ENCODE measurements at places on chromosomes 6 and 20. TPM values are rescaled to one million over a fixed set of nuclear protein-coding genes. Genes with fewer than 3 reads are reported as not detected.

Gene SIGLEC1
- not detected for total RNA-seq

Gene TOX2
- not detected for total RNA-seq

Gene CRISP3
- under 0.01 TPM for total RNA-seq

Gene RAET1L
- 0.79 TPM for total RNA-seq

Gene MAN1A1
- 1.4 TPM for total RNA-seq

Gene COL12A1
- total RNA-seq: 11.3 TPM

Gene LAMA2
- total RNA-seq: under 0.01 TPM

Gene KCNK16
- not detected for total RNA-seq

Gene SIRT5
- 10.8 TPM for total RNA-seq

Gene PLN
- total RNA-seq: not detected

Gene MCCD1
- not detected for total RNA-seq

GRCh38 chr6:111030008-111031007 lies 48.5 kb downstream of the RPF2 start:
- DNase-seq: no peak

DNA sequence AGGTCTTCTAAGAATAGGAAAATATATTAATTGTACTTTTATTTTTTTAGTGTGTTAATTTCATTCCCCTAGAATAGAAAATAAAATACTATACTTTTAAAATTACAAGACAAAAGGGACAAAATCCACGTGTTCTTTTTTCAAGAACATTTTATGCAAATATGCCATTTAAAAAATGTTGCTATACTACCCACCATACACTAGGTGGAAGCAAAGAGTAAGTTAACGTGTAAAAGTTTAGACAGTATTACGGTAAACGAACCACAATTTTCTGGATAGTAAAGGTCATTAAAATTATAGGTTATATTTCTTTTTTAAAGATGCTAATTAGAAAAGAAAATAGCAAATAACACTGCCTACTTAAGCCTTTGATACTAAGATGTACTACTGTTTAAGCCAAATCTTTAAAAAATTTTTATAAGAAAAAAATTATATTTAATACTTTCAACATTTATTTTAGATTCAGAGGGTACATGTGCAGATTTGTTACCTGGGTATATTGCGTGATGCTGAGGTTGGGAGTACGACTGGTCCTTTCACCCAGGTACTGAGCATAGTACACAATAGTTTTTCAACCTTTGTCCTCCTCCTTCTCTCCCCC lies 287.6 kb downstream of the PHF3 start:
- peak; percentile 41 for DNase-seq

DNA sequence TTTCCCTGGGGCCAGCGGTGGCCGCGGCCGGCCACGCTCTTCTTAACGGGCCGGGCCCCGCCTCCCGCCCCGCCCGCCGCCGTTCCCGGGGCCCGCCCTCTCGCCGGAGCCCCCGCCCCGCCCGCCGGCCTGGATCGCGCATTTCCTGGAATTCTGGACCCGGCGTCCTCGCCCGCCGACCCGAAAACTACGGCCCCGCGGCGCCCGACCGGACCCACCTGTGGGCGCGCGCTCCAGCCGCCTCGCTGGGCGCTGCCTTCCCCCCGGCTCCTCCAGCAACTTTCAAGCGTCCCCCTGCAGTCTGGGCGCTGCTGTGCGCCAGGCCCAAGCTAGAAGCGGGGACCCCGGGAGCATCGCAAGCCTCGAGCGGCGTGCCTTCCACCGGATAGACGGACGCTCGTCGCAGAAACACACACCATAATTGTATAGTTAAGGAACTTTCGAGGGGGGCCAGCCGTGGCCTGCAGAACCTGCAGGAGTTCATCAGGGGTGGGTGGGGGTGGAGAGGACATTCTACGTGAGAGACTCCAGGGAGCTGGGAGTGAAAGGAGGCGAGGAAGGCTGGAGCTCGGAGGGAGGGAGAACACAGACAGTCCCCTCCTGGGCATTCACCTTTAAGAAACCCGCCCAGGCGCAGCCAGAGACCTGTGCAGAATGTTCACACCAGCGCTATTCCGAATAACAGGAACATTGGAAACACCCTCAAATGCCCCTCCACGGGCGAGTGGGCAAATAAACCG lies at the start of gene ADA:
ADA (minus strand) TSS at position 16 of the 740 bp plus-strand sequence. CDS start 92 bp downstream, outside the sequence.
- DNase-seq: peak; percentile 54

DNA sequence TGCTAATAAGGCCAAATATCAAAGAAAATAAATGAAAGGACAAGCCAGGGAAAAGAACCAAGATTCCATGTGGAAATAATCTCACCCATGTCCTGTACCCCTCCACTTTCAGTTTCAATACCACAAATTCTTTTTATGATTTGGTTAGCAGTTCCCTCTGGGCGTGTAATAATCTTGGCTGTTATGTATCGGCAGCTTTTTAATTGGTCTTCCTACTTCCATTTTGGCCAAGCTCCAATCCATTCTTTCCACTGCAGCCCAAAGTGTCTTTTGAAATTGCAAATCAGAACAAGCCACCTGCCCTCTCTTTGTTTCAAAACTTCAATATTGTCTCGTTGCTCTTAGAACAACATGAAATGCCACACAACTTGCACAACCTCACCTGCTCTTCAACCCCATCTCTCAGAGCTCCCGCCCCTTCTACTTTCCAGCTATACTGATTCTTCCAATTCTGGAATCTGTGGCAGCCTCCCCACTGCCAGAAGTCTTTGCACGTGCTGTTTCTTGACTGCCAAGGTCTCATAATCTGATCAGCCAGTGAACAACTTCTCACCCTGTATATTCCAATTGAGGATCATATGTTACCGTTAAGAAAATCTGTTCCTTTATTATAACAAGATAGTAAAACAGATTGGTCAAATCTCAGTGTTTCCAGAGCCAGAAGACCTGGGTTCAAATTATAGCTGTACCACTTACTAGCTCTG lies 354.5 kb downstream of the CBLN4 start:
- no peak for DNase-seq

- peak; percentile 91 for DNase-seq
Observed at GRCh38 chr6:53982366-53983050, 128.7 kb upstream of the MLIP start.

DNA sequence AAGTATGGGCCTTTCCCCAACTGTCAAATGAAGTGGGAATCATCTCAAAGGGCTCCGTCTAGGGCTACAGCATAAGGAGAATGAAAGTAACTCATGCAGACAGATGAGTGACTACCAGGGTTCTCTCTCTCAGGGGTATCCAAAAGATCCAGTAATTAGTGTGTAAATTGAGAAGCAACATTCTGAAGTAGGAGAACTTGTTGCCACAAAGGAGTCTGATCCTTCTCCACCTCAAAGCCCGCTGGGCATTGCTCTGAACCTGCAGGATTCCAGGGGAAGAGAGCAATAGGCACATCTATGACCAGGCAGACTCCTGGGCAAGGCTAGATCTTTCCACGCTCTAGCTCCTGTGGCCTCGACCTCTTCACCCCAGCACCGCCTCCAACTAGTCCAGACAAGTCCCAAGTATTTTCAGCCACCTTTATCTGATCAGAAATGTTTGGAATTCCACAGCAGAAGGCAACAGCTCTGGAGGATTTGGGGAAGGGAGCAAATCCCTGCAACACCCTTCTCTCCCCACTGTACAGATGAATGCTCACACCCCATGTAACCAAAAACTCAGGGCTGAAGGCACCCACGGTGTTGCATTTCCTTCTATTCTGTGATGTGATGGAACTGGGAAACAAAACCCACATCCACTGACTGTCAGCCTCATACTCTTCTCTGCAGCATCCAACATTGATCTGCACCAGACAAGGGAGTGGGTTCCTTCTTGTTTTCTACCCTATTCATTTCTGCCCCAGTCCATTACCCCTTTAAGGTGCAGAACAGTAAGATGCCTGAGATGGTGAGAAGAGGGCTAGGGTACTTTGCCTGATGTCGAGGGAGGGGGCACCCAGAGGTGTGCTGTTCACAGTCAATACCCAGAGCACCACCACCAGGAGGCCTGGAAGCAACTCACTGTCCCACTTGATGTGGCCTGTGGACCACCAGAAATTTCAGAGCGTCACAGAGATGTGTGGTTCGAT lies 41.0 kb downstream of the COX4I2 start:
- peak; percentile 62 for DNase-seq

GRCh38 chr6:104941729-104942091 lies 15.2 kb upstream of the LIN28B start:
- DNase-seq: no peak

GRCh38 chr20:48649104-48649626 lies 178.6 kb downstream of the PREX1 start:
- DNase-seq: no peak

- no peak for DNase-seq
Observed at GRCh38 chr6:148423601-148424270, 81.1 kb downstream of the SASH1 start.

- no peak for DNase-seq
Observed at GRCh38 chr6:44176762-44177509, 18.3 kb downstream of the CAPN11 start.

GRCh38 chr6:34914358-34914757 lies 25.3 kb downstream of the ANKS1A start:
- no peak for DNase-seq

GRCh38 chr6:5443491-5443890 lies 182.2 kb downstream of the FARS2 start:
- no peak for DNase-seq

DNA sequence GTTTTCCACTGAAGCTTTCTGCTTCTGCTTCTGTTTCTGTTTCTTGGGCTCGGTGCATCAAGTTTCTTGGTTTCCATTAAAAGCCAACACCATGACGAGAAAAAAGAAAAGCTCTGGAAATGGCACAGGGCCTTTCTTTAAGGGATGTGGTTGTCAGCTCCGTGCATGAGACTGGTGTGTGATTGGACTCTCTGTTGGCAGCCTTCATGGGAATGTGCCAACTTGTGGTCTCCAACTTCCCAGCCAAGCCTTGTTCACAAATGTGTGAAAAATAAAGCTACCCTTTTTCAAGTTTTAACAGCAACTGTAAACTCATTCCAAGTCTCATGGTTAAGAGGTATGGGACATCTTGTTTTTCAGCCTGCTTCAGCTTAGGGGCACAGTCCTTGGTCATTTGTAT lies 68.7 kb upstream of the CST7 start:
- no peak for DNase-seq

GRCh38 chr20:50392138-50392866 lies 117.9 kb upstream of the PTPN1 start:
- no peak for DNase-seq

DNA sequence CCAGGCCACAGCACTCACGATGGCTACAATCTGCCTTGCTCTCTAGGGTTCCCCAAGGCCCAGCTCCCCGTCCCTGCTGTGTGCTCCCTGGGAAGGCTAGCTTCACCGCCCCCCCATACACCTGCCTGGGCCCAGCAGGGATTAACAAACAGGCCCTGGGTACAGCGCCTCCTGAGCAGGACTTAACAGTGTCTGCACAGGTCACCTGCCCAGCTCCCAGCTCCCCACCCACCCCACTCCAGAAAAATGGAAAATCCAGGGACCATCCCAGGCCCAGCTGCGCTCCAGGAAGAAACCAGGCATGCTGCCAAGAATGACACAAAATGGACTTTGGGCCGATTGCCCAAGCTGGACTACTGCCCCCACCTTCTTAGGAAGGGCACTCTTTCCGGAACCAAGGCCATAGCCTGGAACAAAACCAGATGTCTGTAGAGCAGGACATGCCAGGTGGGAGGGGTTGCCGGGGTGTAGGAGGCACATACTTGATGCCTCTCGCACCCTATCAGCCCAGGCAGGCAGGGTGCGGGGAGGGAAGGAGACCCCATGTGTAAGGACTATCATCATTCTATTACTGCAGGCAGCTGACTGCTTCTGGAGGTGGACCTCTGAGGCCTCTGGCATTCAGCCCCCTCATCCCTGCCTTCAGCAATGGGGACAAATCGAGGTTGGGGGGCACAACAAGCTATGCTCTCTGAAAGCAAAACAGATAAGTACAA lies 104.9 kb downstream of the SNX5 start:
- DNase-seq: no peak

DNA sequence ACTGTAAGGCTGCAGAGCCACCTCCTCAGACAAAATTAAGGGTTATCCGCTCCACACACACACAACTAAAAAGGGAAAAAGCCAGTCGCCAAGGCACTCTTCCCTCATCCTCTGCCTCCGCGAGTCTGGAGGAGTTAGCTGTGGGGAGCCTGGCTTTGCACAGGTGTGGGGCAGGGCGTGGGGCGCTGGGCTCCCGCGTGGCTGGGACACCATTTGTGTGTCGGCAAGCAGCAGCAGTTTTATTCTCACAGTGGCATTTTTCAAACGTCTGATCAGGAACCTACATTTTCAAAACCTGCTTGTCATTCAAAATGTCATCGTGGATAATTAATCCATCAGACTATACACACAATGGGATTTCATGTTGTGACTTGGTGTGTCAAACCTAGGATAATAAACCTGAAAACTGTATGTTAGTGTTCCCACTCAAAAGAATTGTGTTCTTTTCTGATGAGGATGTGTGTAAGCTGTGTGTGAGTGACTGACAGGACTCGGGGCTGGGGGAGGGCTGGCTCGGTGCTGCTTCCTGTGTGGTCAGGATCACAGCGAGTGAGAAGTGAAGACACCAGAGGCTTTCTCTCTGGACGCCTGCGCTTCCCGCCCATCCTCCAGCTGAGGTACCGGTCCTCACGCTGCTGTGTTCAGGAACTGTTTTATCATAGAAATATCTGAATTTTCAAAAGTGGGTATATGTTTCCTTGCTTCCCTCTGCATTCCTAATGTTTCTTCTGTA lies 83.1 kb downstream of the IRF4 start:
- DNase-seq: no peak

GRCh38 chr6:118377711-118378414 lies 170.2 kb upstream of the PLN start:
- no peak for DNase-seq

- DNase-seq: no peak
Observed at GRCh38 chr20:64261138-64261537, 5.6 kb downstream of the PCMTD2 start.

DNA sequence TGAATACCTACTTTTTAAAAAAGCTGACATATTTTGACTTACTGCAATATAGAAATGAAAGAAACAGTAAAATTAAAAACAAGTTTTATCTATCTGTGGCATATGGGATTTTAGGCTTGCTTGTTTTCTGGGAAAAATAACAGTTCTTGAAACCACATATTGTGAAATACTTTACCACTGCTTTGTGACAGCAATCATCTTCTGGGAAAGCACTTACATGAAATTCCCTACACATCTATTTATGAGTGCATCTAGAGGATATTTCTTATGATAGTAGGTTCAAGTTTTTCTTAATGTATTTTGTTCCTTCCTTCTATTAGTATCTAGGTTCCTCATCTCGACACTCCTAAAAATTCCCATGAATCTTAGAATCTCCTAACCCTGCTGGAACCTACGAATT lies 75.2 kb downstream of the STXBP5 start:
- DNase-seq: no peak

GRCh38 chr6:75211920-75212590 lies 6.2 kb upstream of the COL12A1 start:
- DNase-seq: no peak

GRCh38 chr6:99177736-99178135 lies 171.7 kb downstream of the FAXC start:
- DNase-seq: peak; percentile 15

DNA sequence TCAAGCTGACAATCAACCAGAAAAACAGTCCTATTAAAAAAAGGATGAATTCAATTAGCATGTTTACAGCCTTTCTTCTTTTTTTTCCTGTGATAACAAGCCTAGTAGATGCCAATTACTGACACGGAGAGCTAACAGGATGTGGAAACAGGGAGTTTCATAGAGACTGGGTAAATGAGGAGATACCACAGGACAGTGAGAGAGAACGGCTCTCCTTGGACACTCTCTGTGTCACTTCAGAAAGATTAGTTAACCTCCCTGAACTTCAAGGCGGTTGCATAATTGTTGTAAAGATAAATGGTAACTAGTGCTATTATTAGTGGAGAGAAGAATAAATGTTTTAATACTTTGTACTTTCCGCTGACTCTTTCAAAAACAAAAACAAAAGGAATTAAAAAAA lies 14.8 kb downstream of the SLC17A5 start:
- no peak for DNase-seq

GRCh38 chr6:134669485-134669884 lies 280.4 kb downstream of the ALDH8A1 start:
- DNase-seq: no peak
